ENCODE measurements at places on chromosomes 7 and 10.

DNA sequence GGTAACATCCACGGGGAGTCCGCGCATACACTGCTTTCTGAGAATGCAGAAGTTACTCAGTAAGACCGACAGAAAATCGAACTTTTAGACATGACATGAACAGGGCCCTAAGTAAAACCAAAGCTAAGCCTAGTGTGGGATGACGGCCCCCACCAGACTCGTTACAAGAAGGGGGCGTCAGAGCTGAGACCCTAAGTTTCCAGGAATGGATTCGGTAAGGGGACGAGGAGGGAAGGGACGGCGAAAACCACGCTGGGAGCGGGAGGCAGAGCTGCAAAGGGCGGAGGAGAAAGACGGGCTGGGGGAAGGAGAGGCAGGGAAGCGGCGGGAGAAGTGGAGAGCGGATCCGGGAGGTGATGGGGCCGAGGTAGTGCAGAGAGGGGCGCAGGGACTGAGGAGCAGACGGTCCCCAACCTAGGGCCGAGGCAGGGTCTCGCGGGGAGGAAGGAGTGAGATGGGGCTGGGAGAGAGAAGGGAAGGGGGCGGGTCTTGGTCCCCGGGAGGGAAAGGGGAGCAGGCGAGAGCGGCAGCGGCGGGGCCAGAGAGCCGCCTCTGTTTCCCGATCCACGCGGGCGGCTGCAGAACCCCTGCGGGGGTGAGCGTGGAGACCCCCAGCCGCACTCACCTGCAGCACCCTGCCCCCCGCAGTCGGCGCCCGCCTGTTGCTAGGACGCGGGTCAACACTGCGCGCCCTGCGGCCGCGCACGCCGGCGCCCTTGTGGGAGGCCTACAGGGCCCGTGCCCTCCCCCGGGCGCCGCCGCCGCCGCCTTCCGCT, 513 bp downstream of the ODAD2 start:
- DNase-seq, result peak; percentile 12

DNA sequence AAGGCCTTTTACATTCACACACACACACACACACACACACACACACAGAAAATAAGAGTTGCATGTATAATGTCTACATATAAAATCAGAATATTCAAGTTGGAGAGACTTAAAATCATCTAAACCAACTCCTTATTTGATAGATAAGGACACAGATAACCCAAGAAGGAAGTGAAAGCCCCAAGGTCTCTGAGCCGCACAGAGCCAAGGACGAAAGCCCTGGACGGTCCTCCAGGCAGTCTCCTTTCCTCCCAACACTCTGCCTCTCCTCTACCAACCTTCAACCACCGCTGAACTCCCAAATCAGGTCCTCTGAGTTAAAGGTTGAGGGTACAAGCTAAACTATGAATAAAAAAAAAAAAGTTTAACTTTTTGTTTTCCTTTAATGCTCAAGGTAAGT, 28.2 kb downstream of the UBE2H start:
- no peak for DNase-seq

- DNase-seq, result no peak
Measured at GRCh38 chr10:7161484-7162250, 249.2 kb downstream of the SFMBT2 start.

DNA sequence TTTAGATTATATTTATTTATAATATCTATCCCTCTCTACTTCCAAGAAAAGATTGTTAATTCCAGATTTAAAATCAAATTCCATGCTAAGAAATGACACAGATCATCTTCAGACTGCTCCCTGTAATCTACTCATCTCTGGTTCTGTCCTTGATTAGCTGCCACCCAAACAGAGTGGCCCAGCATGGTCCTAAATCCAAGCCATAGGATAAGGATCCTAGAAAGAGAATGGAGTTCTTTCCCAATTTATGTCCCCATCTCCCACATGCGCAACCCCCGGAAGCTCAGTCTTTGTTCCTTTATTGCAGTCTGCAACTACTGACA, 23.4 kb upstream of the HDAC9 start:
- no peak for DNase-seq

DNA sequence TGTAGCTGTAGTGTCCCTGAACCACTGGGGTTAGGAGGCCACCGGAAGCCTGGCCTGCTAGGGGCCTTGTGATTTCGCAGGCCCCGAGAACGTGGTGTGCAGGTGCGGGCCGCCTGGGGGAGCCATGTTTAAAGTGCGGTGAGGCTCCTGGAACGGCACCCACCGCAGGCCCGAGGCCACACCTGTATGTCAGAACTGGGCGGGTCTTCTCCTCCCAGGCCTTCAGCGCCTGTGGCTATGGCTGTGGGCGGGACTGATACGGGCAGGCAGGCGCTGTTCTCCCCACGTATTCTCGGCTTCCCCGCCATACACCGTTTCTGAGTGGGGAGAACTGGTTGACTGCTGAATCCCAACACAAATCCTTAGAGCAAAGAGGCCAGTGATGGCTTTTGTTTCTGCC, 74.8 kb downstream of the DNAJB6 start:
- DNase-seq, result no peak

- DNase-seq, result no peak
Measured at GRCh38 chr7:148191391-148192065, 399.0 kb upstream of the C7orf33 start.

DNA sequence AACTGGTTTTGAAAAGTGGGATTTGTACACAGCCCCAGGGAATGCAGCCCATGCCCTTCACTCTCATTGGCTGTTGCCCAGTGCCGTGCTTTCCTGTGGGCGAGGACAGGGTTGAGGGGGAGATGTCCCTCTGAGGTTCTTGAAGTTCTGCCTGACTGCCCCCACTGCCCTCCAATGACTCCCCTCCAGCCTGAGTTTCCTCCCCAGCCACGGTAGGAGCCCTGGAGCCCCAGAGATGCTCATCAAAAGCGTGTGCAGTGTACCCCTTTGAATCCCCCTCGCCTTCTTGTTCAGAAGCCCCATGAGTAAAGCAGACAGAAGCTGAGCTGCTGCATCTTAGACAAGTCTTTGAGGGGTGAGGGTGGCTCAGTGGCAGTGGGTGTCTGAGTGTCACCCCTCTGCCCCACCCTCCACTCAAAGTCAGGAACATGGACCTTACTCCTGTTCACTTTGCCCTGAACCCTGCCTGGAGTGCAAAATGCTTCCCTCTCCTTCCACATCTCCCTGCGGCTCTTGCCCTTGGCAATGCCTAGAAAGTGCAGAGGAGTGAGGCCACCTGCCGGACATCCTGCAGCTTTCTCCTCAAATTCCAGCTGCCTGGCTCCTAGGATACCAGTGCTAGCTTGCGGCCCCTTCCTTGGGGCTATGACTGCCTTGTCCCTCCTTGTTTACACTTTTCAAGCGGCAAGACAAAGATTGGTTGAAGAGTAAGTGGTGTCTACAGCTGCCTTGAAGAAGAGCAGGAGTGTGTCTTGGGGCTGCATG, 19.9 kb downstream of the FAM241B start:
- DNase-seq, result no peak

Measured in astrocyte of the cerebellum (primary cell).